ENCODE measurements at places on chromosomes 6 and 20. TPM values are rescaled to one million over a fixed set of nuclear protein-coding genes. Genes with fewer than 3 reads are reported as not detected.
A peak's percentile ranks its signal among the peaks of the same experiment; 100 is the strongest.

GRCh38 chr6:51474022-51474975 is 613.1 kb downstream of the PKHD1 start:
- no peak for DNase-seq

The MYH7B gene
- 0.66 TPM for total RNA-seq

The EFCAB8 gene
- 0.55 TPM for total RNA-seq

- no peak for DNase-seq
Measured at GRCh38 chr6:46959419-46959818, 37.7 kb upstream of the ADGRF5 start.

The MCHR2 gene
- total RNA-seq: not detected

- no peak for DNase-seq
Measured at GRCh38 chr6:100261486-100261885, 203.2 kb downstream of the SIM1 start.

DNA sequence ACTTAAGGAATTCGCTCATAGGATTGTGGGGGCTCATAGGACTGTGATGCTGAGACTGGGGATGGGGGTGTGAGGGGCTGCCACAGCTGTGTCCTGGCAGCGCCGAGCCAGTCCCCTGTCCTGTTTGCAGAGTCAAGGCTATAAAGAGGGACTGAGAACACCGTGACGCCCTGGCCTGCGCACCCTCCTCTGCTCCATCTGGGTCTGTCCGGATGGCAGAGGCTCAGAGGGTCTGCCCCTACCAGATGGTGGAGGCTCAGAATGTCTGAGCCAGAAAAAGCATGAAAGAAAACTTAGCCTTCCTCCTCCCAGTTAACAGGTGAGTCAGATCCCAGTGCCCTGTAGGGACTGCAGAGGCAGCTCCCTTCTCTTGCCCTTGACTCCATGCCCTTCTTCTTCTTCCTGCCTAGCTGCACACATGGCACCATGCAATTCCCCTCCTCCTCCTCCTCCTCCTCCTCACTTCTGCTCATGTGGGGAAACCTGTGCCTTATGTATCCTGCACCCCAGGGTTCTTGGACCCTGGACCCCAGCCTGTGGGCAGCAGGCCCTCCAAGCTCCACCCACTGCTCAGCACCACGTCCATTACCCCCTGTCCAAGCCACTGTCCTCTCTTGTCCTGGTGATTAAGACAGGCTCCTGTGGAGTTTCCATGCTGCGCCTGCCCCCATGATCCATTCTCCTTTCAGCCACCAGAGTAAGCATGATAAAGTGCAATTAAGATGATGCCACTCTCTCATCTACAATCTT is 410.0 kb upstream of the SULF2 start:
- DNase-seq: no peak

DNA sequence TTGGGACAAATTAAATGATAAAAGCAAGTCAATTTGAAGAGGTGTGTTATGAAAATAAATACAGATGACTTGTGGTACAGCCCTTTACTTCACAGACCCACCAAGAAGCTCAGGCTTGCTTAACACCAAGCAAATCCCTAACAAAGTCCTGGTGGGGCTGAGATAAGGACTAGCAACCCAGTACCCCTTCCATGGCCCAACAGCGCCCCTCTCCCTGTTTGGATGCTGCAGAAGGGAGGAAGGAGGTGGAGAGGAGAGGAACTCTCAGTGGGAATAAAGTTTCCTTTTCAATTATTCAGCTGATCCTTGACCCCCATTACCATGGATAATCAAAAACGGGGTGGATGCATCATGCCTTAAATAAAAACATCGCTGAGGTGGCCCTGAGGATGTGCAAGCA is 4.5 kb upstream of the ZNF831 start:
- peak; percentile 50 for DNase-seq

DNA sequence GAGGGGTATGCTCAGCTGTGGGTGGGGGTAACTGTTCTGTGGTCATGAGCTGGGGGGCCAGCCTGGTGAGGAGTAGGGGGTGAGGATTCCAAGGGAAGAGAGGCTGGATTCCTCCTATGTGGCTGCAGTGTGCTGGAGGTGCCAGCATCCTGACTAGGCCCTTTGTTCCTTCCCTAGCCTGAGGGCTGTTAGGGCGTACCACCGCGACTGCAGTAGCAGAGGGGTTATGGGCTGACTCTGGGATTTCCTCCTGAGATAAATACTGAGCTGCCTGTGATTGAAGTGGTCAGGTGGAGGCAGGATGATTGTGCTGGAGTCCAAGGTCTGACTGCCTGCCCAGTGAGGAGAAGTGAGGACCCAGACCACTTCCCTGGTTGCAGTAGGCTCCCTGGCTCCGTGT is 205.3 kb downstream of the ADGRG6 start:
- DNase-seq: no peak
